Activated CD4-positive, alpha-beta T cell treated with anti-CD3 and anti-CD28 coated beads for 48 hours (primary cell): ENCODE measurements at places on chromosomes 5 and 9.

GRCh38 chr5:9182899-9183695, 362.8 kb downstream of the SEMA5A start:
- DNase-seq = no peak

GRCh38 chr5:65394087-65394486, 87.6 kb downstream of the ADAMTS6 start:
- DNase-seq = no peak

DNA sequence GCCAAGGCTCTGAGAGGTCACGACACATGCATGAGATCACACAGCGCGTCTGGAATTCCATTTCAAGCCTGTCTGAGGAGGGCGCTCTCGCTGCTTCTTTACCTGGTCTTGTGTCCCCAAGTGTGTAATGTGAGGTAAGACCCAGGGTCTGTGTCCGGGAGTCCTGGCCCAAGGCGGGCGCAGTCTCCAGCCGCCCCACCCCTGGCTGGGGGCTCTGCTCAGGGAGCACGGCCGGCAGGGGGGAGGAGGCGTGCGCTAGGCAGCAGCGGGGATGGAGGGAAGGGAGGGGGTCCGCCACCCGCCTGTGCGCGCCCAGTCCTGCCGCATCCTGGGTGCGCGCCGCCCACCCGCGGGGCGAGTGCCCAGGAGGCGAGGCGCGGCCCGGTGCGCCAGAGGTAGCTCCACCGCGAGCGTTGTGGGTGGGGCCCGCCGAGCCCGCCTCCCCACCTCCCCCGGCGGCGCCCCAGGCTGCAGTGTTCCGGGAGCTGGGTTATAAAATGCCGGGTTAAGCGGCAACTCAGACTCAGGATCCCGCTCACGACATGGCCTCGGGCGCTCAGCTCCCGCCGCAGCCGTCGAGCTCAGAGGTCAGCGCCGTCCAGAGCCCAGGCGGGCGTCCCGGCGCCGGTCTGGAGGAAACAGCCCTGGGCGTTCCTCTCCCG, at the start of gene CCNI2:
Gene CCNI2, plus strand, starts transcription at position 473 of the 662 bp plus-strand sequence. Its CDS starts 70 bp downstream, at position 543.
- peak; percentile 65 for DNase-seq

DNA sequence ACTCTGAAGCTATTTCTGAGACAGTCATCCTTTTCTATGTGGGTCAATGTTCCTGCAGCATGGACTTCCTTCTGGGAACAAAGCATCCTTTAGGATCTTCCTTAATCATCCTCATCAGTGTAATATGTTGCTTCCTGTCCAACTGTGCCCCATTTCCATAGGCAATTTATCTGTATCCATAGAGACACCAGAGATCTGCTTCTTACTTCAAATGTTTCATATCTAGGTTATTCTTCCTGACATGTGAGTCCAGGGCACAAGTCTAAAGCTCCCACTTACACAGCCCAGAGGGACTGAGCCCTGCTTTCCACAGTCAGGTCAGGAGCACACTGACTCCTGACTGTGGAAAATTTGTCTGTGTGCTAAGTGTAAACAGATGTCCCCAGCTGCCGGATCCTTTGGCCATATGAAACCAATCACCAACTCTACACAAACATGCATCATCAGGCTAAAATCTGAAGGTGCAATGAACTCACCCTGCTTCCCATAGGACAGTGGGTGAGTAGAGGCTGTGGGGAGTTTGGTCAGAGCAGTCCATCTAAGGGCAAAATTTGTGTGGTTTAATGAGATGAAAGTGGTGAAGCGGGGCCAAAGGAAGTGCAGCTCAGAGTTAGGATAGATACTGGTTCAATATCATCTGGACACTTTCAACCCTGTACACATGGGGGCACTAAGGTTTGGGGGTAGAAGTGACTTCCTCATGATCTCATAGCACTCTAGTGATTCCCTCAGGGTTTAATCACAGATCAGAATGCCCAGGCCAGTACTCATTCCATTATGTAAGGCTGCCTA, 85.2 kb upstream of the TNC start:
- DNase-seq = no peak

DNA sequence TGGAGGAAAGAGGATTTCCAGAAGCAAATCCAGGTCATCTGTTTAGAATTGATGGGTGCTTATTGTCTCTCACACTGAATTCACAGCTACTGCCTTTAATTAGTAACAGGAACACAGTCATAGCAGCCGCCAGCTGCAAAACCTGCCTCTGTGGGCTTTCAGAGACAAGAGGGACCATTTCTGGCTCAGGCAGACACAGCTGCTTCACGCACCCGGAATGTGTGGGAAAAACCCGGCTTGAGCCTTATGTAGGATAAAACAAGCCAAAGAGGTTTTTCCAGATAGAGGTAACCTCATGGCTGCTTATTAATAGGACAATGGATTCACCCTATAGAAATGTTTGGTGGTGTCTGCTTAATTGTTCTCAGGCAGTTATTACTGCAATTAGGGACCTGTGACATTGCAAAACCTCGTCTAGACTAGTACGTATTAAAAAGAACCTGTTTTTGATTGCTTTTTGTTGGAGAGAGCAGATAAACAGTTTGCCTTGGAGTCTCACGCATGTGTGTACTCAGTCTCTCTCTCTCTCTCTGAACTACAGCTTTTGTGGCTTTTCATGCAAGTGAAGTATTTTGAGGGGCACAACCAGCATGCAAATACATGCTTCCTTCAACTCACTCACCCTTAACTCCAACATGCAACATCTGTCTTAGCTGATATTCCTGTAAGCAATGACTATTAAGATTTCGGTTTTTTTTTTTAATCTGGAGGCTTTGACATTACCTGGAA, 302.7 kb downstream of the PLK2 start:
- DNase-seq = no peak

GRCh38 chr9:102507044-102507687, 488.0 kb upstream of the CYLC2 start:
- DNase-seq = no peak

DNA sequence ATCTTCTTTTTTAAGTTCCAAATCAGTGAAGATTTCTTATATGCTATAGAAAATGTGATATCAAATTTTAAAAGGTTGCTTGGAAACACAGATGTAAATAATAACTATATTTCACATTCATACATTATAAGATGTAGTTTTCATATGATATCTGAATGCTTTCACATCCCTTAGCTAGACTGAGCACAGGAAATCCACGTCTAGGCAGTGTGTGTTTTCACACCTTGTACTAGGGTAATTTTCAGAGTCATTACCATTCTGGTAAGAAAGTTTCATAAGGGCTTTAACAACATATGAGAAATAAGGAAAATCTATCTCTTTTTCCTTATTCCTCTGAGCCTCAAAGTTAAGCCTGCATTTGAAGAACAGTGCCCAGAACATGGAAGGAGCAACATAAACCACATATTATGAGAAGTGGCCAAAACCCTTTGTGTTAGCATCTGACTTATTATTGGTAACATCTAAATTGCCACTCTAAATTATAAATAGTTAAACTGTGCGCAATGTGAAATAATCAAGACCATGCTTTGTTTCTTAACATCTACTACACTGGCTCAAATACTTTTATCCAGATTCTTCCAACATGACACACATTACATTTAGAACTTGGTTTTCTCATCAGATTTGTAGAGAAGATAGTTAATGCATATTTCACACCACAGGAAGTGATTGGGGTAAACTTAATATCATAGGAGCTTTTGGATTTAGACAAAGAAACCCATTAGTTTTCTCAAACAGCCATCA, 113.3 kb downstream of the PPP2R2B start:
- DNase-seq = no peak

DNA sequence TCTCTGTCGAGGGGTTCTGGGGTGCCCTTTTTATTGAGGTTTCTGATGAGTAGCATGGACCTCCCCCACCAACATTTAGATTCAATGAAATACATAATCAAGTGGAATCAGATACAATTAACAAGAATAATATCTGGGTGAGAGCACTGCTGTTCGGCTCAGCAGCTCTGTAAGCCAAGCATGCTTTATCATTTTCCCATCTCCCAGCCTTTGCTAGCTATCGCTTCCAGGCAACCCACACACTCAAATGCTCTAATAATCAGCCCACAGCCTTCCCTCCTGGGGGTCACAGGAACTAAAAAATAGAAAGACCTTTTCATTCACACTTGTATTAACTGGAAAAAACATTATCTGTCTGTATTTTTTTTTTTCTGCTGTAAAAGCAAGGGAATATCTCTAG, 8.9 kb downstream of the PLPPR1 start:
- DNase-seq = no peak

DNA sequence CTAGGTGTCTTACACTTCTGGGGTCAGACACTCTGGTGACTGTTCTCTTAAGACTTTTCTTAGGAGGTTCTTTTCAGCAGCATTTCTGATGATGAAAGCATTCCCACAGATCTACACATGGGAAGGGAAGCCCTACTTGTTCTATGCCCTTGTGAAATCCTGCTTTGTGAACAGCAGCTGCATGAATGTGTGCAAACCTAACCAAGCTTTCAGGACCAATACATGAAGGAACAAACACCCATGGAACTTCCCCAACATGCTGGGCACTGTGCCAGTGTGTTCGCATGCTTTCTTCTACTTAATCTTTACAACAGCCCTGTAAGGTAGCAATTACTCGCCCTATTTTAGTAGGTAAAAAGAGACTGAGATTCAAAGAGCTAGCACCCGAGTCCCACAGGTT, 439.9 kb upstream of the KLF4 start:
- no peak for DNase-seq

- peak; percentile 50 for DNase-seq
Observed at GRCh38 chr9:131627648-131628458, 82.5 kb downstream of the PRRT1B start.

DNA sequence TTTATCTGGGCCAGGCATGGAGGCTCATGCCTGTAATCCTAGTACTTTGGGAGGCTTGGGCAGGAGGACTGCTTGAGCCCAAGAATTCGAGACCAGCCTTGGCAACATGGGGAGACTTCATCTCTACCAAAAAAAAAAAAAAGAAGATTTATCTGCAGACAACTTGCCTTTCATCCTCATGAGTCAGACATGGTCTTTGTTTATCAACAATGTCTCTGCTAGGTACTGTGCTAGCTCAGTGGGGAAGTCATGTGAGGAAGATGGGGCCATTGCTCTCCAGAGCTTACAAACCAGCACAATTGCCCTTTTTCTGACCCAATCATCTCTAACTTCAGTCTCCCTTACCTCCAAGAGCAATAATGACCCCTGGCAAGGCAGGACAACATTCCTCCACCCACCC, 1.6 kb downstream of the URM1 start:
- DNase-seq = no peak

GRCh38 chr9:86485359-86485758, 131.1 kb upstream of the TUT7 start:
- peak; percentile 32 for DNase-seq

GRCh38 chr9:132712753-132713152, 42.5 kb downstream of the GTF3C4 start:
- DNase-seq = no peak

DNA sequence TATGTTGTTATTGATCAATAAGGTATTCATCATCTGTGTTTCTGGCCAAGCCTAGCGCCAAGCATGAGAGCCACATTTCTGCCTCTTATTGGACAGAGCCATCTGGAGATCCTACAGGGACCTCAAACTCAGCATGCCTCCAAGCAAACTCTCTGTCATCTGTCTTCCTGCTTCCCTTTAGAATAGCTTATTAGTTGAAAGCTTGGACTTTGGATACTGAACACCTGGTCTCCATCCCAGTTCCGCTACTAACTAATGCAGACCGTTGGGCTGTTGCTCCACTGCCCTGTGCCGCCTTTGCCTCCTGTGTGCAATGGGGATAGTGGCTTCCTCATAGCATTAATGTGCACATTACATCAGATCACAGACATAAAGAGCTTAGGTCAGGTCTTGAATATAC, 65.5 kb downstream of the MAP1B start:
- no peak for DNase-seq

DNA sequence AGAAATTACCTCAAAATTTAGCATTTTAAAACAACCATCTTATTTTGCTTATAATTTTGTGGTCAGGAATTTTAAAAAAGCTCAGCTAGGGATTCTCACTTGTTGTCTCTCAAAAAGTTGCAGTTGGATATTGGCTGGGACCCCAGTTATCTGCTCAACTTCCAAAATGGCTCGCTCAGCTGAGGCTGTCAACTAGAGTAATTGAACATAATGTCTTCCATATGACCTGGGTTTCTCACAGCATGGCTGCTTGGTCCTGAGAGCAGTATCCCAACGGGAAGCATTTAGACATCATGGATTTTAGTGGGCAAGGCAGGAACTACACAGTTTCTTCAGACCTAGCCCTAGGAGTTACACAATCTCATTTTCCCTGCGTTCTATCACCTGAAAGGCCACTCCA, 63.6 kb upstream of the SPEF2 start:
- no peak for DNase-seq

GRCh38 chr9:20995616-20996015, 35.8 kb downstream of the HACD4 start:
- DNase-seq = no peak

DNA sequence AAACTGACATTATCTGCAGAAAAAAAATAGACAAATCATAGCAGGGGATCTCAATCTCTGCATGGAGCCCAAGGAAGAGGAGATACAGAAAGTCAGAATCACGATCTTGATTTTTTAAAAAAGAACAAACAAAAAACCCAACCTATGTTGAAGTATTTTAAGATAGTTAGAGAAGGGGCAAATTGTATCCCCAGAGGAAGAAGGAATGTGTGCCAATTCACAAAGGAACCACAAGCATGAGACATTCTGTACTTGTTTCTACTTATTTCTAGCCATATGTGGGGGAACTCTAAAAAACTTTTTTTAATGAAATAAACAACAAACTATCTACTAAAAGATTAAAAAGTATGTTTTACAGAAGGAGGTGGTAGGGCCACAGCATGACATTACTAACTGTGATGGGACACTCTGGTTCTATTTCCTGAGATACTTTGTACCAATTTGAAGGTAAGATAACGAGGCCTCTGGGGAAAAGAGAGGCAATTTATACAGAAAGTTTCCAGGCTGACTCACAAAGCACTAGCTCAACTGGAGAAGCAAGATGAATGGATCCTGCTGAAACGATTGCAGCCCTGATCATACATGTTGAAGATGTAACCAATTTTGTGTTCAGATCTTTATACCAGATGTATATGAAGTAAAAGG, 22.5 kb downstream of the RANBP3L start:
- no peak for DNase-seq

DNA sequence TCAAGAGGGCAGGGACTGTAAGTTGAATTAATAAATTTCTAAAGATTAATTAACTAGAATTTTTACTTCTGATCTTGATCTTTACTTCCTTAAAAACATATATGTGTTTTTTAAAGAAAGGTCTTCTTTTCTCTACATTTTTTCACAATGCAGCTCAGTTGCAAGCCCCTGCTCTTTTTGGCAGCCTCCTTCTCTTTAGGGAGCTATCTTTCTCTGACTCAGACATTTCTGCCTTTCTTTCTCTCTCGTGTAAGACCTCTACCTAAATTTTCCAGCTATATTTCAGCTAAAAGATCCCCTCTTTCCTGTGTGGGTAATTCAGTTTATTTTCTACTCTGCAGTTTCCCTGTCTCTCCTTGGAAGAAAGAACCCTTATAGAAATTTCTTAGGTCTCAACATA, 38.3 kb upstream of the SNCAIP start:
- no peak for DNase-seq

GRCh38 chr9:33817327-33818166, 587 bp downstream of the UBE2R2 start:
- DNase-seq = peak; percentile 63

GRCh38 chr9:995781-996180, 19.3 kb downstream of the DMRT3 start:
- no peak for DNase-seq

GRCh38 chr9:72577212-72577753, 55.9 kb downstream of the TMC1 start:
- no peak for DNase-seq

GRCh38 chr5:65913519-65913918, 12.9 kb upstream of the ERBIN start:
- no peak for DNase-seq
